GDM1 (cell line): ENCODE measurements at places on chromosomes 3 and 15.

GRCh38 chr3:25604107-25604805, 60.5 kb downstream of the TOP2B start:
- no peak for DNase-seq

DNA sequence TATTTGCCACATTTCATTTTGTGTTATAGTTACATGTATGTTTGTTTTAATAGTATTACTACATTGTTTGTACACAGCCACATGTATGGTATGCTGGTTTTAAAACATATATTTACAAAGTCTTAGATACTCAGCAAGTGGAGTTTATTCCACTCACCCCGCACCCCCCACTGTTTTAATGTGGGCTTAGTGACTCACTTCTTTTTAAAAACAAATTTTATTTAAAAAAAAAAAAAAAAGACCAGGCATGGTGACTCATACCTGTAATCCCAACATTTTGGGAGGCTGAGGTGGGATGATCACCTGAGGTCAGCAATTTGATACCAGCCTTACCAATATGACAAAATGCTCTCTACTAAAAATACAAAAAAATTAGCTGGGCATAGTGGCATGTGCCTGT, 26.9 kb upstream of the TJP1 start:
- no peak for DNase-seq

DNA sequence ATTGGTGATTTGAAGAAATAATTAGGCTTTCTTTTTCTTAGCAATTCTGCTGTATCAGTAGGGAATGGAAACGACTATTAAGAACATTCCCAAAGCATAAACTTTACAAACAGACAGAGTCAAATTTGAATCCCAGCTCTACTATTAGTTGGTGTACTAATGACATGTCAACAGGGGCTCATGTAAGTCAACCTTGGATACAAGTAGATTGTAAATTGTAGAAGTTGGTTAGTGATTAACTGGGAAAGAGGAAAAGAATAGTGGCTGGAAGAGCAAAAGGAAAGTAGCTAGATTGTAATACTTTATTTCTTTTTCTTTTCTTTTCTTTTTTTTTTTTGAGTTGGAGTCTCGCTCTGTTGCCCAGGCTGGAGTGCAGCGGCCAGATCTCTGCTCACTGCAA, 38.6 kb upstream of the DPPA4 start:
- no peak for DNase-seq

DNA sequence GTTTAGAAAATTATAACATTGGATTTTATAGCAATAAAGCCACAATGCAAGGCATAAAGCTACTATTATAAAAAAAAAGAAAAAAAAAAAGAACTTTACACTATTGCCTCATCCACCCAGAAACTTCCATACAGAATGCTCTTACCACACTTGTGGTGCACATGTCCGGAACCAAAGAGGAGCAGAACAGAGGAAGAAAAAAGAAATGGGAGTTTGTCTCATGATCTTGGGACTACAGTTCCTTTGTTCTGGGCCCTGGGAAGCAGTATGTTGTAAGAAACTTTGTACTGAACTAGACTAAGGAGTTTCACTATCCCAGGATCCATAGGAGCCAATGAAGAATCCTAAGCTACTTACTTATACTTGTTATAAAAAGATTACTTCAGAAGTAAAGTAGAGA, 36.1 kb downstream of the FMN1 start:
- no peak for DNase-seq

- DNase-seq = no peak
Measured at GRCh38 chr3:137294139-137294538, 336.4 kb downstream of the IL20RB start.

DNA sequence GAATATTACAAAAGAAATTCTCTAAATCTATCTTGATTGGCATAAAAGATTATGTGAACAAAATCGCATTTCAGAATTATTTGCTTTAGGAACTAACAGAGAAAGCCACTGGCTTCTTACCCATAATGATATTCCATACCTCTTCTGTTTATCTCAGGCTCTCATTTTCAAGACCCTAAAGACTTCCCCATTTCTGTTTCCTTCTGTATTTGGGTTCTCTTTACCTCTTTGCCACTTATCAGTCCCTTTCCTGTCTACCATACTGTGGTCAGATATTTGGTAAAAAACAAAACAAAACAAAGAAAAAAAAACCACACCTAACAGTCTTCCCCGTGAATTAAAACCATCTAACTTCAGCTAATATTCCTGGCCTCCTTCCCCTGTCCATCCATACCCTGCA, 108.5 kb downstream of the LRRC28 start:
- peak; percentile 46 for DNase-seq

- no peak for DNase-seq
Measured at GRCh38 chr3:71488882-71489281, 94.6 kb downstream of the FOXP1 start.

GRCh38 chr3:140006331-140006730, 71.3 kb downstream of the CLSTN2 start:
- DNase-seq = no peak

DNA sequence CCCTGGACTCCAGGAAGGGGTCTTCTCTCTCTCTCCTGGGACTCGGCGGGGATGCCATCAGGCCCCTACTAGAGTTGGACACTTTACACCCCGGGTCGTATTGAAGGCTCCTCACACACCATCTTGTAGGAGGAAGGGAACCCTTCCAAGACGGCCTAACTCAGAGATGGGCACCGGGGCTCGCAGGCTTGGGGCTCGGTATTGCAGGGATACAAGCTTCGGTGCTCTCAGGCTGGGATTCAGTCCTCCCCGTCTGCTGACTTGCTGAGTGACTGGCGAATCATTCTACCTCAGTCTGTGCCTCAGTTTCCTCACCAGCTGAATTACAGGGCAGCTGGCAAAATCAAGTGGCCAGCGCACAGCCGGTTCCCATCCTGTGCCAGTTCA, 419 bp upstream of the CALML4 start:
- no peak for DNase-seq

DNA sequence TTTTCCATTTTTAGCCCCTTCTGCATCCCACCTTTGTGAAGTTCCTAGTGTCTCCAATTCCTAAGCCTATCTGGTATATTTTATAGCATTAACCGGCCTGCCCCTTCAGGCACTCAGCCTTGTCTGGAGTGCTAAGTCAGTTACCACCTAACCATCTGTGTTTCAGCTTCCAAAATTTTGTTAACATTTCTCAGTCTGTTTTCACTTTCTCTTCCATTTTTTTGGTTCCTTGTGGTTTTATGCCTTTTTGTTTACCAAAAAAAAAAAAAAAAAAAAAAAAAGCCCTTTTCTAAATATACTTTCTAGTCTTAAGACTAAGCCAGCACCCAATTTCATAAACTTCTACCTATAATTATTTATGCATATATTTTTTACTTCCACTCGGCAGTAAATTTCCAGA, 92.4 kb downstream of the CSNK1G1 start:
- DNase-seq = no peak

DNA sequence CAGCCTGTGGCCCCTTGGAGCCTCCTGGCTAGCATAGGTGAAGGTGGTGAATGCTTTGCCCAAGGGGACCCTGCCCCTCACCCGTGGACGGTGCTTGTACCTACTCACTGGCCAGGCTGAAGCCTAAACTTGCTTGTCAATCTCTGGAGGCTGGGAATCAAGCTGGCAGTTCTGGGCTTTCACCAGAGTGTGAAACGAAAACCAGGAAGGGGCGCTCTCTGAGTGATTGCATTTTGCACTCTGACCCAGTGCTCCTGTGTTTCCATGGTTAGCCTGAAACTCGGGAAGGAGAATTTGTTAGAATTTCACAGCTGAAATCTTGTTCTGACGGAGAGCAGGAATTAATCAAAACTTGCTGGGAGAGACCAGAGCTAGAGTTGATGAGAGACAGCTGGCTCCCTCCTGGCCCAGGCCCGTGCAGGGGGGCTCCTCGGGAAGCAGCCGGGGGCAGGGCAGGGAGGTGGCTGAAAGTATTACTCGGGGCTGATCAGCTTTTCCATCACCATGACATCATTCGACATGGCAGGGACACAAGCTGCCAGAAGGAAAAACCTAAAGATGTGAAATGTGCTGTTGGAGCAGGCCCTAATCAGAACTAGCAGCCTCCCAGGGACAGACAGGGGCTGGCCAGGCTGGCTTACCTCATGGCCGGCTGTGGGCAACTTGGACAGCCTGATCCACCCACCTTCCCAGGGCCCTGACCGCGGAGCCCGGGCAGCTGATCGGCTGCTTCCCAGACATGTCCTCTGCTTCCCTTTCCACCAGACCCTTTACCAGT, 323.6 kb upstream of the CTDSPL start:
- no peak for DNase-seq

DNA sequence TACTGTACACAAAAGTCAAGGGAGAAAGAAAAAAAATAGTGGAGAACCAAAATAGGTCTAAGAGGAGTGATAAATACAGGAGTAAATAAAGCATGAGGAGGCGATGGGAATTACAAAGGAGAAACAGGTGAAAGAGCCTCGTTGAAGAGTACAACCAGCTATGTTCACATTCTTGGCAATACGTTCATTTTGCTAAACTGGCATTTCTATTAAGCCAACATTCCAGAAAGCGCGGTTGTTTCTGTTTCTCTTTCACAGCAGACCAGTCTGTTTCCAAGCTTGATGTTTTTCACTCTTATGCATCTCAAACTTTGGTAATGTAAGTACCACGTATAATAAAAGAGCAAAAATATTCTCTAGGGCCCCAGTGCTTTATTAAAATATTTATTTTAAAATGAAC, 74.5 kb downstream of the NSUN3 start:
- DNase-seq = no peak

- no peak for DNase-seq
Measured at GRCh38 chr3:138724443-138724842, 110.3 kb downstream of the PIK3CB start.

- DNase-seq = no peak
Measured at GRCh38 chr3:182241766-182242488, 530.2 kb downstream of the SOX2 start.

DNA sequence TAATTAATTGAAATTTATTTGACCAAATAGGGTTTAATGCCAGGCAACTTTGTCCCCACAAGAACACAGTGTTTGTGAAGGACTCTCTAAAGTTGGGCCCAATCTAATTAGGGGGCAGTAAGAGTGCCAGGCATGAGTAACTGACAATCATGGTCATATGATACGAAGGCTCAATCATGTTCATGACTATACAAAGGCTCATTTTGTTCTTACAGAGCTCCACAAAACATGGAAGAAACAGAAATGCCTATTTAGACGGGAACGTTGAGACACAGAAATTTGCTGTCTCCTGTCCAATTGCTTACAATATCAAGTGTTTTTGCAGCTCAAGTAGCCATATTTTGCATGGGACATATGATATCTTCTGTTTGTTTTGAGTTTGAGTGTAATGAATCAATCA, 391.1 kb downstream of the SI start:
- DNase-seq = no peak

DNA sequence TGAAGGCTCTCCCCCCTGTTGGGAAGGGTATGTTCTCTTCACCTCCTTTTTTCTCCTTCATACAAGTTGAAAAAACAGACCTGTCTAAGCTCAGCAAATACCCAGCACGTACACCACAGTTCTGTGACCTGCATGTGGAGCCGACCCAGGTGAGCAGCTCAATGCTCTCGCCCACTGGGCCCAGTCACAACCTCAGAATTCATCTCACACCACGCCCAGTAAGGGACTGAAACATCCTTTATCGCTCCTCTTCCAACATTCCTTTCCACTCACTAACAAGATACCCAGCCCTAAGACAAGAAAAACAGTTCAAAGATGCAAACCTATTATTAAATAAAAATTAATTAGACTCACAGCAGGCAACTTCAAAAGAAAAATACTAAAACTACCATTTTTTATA, 68.9 kb downstream of the FOXP1 start:
- DNase-seq = no peak

- DNase-seq = no peak
Measured at GRCh38 chr3:9496893-9497292, 56.7 kb downstream of the LHFPL4 start.
